Hippocampal formation (tissue), 2 donors: ENCODE measurements at places on chromosomes 1 and 21.
A peak's percentile ranks its signal among the peaks of the same experiment; 100 is the strongest.

GRCh38 chr1:79105500-79105899 lies 99.0 kb upstream of the ADGRL4 start:
- no peak for DNase-seq

DNA sequence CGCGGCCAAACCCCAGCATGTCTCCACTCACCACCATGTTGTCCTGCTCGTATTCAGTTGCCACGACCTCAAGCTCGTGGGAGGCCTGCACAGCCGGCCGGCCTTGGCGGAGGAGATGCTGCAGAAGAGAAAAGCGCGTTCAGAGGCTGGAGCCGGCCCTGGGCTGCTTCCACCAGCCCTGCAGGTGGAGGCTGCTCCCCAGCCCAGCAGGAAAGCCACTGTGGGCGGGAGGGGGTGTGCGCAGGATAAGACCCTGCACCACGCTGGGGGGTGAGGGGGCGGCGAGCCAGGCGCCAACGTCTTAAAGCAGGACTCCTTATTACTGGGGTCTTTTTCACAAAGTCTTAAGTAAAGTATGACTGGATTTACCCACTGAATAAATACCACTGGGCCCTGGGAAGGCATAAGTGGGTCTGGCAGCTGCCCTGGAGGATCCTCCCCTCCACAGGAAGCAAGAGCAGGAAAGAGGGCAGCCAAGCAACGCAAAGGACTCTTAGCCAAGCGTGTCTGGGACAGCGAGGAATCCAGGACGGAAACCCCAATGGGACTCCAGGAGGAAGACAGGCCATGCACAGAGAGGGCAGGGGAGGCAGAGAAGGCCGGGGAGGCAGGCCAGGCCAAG lies 104.8 kb downstream of the NPHP4 start:
- DNase-seq: no peak

DNA sequence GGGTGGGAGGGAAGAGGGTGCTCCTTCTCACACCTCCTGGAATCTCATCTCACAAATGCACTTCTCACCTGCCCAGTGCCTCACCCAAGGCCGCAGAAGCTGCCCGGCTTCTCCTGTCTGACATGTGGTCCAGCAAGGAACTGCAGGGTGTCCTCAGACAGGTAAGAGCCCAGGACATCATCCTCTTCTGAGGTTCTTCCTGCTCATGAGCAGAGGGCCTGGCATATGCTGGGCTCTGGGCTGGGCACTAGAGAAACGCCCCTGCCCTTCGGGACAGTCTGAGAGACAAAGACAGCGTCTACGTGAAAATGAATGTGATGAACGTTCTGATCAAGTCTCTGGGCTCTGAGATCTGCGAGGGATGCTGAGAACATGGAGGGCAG lies 42.4 kb downstream of the PKP1 start:
- no peak for DNase-seq

DNA sequence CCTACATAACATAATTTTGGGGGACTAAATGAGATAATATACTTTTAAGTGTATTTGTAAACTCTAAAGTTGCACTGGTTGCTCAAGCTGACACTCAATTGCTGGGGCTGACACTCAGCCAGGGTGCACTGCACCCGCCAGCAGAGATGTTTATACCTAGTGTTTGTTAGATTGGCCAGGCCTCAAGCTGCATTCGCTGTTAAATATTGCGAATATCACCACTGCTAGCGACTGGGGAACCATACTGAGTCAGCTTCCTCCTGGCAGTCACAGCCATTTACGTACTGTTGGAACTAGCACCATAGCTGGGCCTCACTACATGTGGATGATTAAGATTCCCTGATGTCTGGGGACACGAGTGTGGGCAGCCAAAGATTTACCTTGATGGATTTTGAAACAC lies 12.7 kb upstream of the RWDD3 start:
- no peak for DNase-seq

GRCh38 chr1:115137191-115137590 lies 47.9 kb upstream of the TSPAN2 start:
- DNase-seq: no peak

DNA sequence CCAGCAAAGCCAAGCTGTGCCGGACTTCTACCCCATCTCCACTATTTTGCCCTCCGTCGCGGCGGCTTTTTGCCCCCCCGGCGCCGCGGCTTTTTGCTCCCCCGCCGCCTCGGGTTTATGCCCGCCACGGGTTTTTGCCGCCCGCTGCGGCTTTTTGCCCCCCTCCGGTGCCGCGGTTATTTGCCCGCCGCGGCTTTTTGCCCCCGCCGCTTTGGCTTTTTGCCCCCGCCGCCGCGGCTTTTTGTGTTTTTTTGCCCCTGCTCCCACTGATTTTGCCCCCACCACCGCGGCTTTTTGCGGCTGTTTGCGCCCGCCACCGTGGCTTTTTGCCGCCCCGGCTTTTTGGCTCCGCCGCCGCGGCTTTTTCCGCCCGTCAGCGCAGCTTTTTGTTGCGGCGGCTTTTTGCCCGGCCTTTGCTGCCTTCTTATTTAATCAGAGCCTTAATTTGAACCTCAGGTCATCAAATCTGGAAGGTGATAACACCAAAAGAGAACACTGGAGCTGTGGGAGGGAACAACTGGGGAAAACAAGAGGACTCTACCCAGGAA lies 106.0 kb downstream of the TPTE start:
- DNase-seq: no peak

- no peak for DNase-seq
Observed at GRCh38 chr1:11062965-11063401, 3.2 kb upstream of the SRM start.

- no peak for DNase-seq
Observed at GRCh38 chr1:230351514-230351913, 74.6 kb downstream of the PGBD5 start.

- no peak for DNase-seq
Observed at GRCh38 chr1:3698660-3699408, 46.5 kb downstream of the TP73 start.

DNA sequence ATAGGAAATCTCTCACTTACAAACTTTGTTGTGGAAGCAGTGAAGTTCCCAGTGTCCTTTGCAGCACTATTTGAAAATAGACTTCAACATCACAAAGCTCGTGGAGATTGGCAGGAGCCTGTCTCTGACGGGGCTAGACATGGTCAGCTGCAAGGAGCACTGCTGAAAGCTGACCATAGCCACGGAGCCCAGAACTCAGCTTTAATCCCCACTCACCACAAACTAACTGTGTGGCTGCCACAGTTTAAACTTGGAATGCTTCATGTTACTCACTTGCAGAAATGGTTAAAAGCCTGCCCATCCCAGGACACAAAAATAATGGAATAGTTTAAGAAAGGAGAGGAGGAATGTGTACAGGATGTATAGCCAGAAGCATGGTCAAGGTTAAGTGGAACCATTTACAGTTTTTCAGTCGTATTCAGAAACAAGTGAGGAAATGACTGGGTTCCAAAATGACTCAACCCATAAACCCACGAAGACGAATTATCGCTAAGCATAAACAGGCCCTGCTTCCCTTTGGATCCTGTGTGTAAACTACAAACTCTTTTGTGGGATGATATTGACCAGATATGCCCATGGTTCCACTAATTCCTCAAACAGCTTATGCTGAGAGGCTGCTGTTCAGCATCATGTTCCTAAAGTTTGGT lies 18.2 kb downstream of the DNALI1 start:
- no peak for DNase-seq

DNA sequence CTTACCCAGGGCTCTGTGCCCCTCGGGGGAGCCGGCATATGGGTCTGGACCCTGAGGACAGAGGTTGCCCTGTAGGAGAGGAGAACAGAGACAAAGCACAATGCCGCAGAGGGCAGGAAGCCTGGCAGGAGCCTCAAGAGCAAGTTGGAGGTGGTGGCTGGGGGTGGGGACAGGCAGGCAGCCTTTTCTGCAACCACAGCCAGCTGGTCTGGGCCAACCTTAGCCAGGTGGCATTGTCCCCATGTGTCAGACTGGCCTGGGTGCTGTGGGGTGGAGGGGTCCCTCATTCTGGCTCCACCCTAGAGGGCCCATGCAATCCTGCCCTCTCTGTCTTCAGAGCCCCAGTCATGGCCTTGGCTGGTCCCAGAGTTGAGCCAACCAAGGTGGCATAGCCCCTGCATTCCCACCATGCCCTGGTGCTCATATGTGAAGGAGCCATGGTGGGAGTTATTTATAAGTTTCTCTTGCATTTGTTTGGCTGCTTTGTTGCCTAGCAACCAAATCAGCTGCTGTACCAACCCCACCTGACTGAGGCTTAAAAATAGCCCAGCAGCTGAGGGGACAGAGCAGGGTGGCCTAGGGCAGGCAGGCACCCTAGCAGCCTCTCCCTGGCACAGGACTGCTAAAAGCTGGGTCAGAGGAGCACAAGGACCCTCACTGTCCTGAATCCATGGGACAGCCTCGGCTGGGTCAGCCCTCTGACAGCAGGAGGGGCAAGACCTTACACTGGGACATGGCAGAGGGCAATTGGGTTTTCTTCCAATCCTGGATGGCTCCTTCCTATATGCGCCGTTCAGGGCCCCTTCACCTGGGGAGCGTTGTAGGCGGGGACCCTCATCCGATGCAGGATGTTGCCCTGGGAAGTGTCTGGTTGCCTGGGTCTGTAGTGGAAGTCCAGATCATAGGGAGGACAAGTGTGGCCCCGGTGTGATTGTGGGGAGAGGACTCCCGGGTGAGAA lies 19.5 kb downstream of the MAP7D1 start:
- DNase-seq: no peak

DNA sequence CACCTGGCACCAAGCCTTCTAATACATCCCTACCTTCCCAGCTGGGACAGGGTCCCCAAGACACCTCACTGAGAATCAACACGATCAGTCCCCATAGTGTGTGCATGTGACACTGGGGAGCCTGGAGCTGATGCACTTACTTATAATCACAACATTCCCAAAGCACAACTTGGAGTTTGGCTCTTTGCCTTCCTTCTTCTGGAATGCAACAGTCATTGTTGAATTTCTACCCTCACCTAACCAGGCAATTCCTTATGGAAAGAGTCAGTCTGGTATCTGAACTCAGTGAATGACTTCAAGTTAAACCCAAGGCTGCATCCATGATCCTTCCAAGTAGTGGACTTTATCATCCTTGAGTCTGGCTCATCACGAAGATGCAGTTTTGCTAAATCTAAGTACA lies 86.1 kb downstream of the DSCAM start:
- no peak for DNase-seq

GRCh38 chr1:207872621-207873020 lies 38.3 kb downstream of the CD34 start:
- no peak for DNase-seq

DNA sequence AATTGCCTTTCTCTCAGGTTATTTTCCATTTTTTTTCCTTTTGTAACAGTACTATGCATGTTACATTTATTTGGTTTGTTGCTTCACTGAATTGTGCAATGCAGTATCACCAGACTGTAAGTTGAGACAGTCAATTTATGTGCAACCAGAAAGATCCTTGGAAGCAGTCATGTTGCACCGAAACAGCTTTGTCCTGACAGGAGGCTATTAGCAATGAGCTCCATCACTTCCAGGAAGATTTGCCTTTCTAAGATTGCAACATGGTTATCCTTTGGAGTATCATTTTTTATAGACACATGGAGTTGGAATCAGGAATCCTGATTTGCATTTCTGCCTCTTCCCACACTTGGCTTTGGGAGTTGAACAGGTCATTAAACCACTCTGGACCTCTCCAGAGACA lies 84.5 kb upstream of the ST6GALNAC5 start:
- DNase-seq: no peak

DNA sequence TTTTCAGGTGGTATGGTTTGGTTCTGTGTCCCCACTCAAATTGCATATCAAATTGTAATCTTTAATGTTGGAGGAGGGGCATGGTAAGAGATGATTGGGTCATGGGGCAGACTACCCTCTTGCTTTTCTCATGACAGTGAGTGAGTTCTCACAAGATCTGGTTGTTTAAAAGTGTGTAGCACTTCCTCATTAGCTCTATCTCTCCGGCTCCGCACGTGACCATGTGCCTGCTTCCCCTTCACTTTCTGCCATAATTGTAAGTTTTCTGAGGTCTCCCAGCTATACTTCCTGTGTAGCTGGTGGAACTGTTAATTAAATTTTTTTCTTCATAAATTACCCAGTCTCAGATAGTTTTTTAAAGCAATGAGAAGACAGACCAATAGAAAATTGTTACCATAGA lies 843.2 kb downstream of the AMY1C start:
- no peak for DNase-seq

- no peak for DNase-seq
Observed at GRCh38 chr1:64874666-64875065, 91.7 kb downstream of the JAK1 start.

GRCh38 chr1:246687002-246687401 lies 37.2 kb upstream of the SCCPDH start:
- DNase-seq: no peak

DNA sequence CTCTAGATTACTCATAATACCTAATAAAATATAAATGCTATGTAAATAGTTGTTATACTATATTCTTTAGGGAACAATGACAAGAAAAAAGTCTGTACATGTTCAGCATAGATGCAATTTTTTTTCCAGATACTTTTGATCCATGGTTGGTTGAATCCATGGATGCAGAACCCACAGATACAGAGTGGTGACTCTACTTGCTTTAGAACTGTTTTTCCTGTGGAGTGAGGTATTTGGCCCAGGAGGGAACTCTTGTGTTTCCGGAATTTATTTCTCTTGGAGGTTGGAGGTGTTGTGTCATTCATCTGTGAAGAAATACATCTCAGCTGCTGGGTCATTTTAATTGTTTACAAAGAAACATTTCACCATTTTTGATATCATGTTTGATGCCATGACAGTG lies 28.7 kb downstream of the TMEM200B start:
- no peak for DNase-seq

- no peak for DNase-seq
Observed at GRCh38 chr1:202158810-202159533, 1.4 kb downstream of the PTPN7 start.

DNA sequence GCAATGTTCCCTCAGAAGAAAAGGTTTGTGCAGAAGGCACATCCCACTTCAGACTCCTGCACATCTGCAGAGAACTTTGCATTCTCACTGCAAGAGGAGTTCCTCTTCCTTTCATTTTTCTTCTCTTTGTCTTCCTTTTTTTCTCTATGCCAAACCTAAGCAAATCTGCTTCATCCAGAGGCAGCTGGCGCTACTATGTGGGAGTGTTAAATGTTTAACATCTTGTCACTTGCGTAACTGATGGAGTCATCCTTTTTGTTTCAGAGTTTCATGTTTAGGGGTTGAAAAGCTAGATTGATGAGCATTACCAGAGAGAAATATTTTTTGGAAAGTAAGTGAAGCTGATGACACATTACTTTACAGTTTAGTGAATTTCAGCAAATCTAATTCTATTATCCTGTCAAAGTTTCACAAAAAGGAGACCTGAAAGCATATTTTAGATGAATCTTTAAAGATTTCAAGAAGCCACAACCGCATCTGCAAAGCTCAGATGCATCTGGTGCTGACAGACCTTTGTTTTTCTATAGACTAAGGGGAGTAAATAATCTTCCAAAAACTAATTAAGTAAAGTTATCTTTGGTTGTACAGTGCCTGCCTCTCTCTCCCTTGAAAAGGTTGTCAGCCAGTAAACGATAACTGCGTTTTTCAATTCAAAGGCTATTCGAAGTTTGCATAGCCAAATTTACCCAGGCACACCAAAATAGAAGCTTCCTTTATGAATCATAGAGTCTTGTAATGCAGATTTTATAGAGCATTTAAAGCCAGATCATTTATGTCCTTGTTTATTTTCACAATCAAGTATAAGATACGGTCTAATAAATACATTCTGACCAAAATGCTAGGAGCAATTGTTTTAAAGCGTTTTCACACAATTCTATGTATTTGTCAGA lies 1.2 kb upstream of the LRRC53 start:
- no peak for DNase-seq

- DNase-seq: no peak
Observed at GRCh38 chr1:77468949-77469710, 187.3 kb downstream of the AK5 start.

- DNase-seq: peak; percentile 1
Observed at GRCh38 chr1:36625935-36626310, 143.2 kb upstream of the CSF3R start.

- DNase-seq: no peak
Observed at GRCh38 chr1:228922722-228923376, 187.6 kb downstream of the RHOU start.
